ENCODE measurements at places on chromosomes 1 and 21. TPM values are rescaled to one million over a fixed set of nuclear protein-coding genes. Genes with fewer than 3 reads are reported as not detected.
A peak's percentile ranks its signal among the peaks of the same experiment; 100 is the strongest.

The ZNF644 gene
- 33.3 TPM for total RNA-seq

DNA sequence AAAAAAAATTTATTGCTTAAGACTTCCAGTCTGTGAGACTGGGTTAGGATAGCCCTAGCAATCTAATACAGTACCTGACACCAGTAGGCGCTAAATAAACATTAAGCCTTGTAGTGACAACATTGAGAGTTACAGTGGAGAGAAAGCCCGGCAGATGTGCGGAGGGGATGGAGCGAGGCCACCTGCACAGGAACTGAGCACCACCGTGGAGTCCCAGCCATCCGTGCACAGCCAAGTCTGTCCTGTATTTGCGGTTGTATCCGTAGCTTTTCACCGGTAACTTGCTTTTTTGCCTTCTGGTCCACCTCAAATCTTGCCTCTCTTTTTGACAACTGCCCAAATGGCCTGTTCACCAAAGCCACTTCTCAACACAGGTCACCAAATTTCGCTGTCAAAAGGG, 260.1 kb downstream of the GPATCH2 start:
- H3K4me1 ChIP-seq, result no peaks in the 10 kb centered on the region
- no peak for DNase-seq
- H3K27ac ChIP-seq, result no peak overlapping the region
- H3K27me3 ChIP-seq, result no peaks in the 10 kb centered on the region
- H3K36me3 ChIP-seq, result no peaks in the 10 kb centered on the region

DNA sequence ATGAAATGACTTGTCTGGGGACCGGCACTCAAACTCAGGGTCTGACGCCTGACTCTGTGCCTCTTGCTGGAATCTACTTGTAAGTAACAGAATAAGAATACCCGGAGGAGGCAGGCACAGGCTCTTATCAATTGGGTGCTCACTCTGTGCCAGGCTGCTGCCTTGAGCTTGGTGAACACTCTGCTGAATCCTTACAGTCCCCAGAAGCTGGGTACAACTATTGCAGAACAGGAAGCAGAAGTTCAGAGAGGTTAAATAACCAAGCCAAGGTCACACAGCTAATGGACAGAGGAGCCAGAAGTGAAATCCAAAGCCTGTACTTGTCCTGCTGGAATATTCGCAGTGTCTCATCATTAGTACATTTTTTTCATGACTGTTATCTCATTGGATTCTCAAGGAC, 86.0 kb downstream of the EPHB2 start:
- H3K4me3 ChIP-seq, result no peak overlapping the region
- peaks cover under 1% of the 10 kb centered on the region for H3K27me3 ChIP-seq
- peaks cover 16% of the 10 kb centered on the region for H3K4me1 ChIP-seq
- no peak overlapping the region for H3K27ac ChIP-seq
- no peaks in the 10 kb centered on the region for H3K36me3 ChIP-seq

DNA sequence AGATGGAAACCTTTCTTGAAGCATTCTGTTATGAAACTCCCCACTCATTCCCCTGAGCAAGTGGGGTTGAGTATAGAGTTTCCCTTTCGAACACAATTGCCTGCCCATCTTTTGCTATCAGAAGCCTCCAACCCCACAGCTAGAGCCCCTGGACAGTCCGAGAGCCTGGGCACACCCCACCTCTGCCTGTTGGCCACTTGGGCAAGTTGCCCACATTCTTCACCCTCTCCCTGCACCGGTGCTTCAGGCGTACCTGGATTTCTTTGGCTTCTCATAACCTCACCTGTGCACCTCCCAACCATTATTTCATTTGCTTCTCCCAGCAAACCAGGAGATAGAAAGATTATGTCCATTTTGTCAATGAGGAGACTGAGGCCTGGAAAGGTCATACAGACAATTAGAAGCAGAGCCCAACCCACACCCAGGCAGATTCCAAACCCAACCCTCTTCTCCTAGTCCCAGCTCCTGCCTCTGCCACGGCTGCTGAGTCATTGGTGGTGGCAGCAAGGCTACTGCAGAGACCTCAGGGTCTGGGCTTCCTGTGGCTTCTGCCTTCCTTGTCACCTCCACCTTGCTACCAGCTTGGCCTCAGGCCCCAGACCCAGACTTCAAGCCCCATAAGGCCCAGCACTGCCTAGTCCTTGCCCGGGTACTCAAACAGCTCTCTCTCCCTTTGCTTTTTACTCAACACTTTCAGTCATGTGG, 118.7 kb upstream of the ZBTB40 start:
- H3K36me3 ChIP-seq, result no peaks in the 10 kb centered on the region
- H3K27me3 ChIP-seq, result peaks cover 16% of the 10 kb centered on the region
- H3K4me1 ChIP-seq, result no peaks in the 10 kb centered on the region
- H3K4me3 ChIP-seq, result no peak overlapping the region

DNA sequence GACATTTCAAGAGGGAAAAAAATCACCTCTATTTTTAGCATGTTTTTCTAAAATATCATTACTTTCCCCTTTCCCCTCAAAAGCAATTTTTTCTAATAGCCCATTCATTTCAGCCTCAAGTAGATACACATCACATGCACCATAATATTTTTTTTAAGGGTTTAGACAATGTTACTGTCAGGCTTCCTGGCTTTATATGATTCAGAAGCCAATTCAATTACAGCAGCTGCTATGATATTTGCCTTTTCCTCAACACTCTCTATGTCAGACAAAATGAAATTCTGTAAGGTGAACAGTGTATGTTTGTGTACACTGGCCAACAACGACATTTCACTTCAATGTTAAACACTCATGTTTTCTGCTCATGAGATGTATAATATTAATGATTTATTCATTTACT, 46.5 kb downstream of the OMA1 start:
- no peaks in the 10 kb centered on the region for H3K4me1 ChIP-seq
- no peaks in the 10 kb centered on the region for H3K27me3 ChIP-seq
- DNase-seq, result no peak
- peaks cover 42% of the 10 kb centered on the region for H3K36me3 ChIP-seq
- H3K4me3 ChIP-seq, result no peak overlapping the region

DNA sequence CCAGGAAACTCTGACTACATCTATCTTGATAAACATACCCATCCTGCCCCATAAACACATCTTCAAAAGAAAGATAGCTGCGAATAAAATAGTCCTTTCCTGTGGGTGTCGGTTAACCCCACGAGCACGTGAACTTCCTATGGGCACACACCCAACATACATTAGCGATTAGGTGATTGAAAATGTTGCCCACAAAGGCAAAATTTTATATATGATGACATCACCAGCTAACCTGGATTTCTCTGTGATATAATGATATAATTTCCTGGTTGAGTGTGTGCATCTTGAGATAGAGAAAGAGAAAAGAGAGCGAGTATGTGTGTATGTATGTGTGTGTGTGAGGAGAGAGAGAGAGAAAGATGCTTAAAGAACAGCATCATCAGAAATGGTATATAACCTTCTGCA, 296.1 kb downstream of the PTPRC start:
- peaks cover 33% of the 10 kb centered on the region for H3K4me1 ChIP-seq
- H3K27me3 ChIP-seq, result no peaks in the 10 kb centered on the region
- peak overlapping the region; percentile 68 for H3K27ac ChIP-seq

The LRRN2 gene
- 4.1 TPM for total RNA-seq

- H3K27me3 ChIP-seq, result no peaks in the 10 kb centered on the region
- H3K4me3 ChIP-seq, result no peak overlapping the region
- peaks cover 90% of the 10 kb centered on the region for H3K36me3 ChIP-seq
Measured at GRCh38 chr1:158087320-158087927, 93.3 kb upstream of the CD1D start.

DNA sequence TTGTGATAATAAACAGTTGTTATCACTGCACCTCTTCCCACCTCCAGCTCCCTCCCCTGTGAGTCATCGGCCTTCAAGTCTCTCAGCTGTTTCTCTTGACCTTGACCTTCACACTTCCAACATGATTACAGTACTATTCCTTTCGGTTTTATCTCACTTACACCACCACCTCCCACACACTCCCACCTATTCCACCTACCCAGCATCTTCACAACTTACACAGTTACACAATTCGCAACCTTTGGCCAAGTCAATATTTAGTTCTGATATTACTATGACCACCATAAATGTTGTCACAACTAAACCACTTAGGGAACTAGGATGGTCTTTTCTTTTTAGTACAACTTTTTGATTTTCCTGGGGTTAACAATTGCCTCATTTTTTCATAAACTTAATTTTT, 60.2 kb downstream of the RIPK4 start:
- peak overlapping the region; percentile 51 for H3K27ac ChIP-seq
- H3K4me3 ChIP-seq, result no peak overlapping the region
- H3K36me3 ChIP-seq, result no peaks in the 10 kb centered on the region
- peaks cover 23% of the 10 kb centered on the region for H3K4me1 ChIP-seq
- H3K27me3 ChIP-seq, result peaks cover 24% of the 10 kb centered on the region

GRCh38 chr1:100404821-100405220, 52.5 kb downstream of the CDC14A start:
- peaks cover 11% of the 10 kb centered on the region for H3K4me1 ChIP-seq
- H3K36me3 ChIP-seq, result no peaks in the 10 kb centered on the region
- H3K27ac ChIP-seq, result no peak overlapping the region

- no peaks in the 10 kb centered on the region for H3K36me3 ChIP-seq
- no peak overlapping the region for H3K4me3 ChIP-seq
- no peaks in the 10 kb centered on the region for H3K4me1 ChIP-seq
Measured at GRCh38 chr1:231376101-231376500, 38.0 kb downstream of the SPRTN start.

The CADM3 gene
- total RNA-seq, result 7.5 TPM

The IPO9 gene
- 10.7 TPM for total RNA-seq

The LCE2A gene
- not detected for total RNA-seq

DNA sequence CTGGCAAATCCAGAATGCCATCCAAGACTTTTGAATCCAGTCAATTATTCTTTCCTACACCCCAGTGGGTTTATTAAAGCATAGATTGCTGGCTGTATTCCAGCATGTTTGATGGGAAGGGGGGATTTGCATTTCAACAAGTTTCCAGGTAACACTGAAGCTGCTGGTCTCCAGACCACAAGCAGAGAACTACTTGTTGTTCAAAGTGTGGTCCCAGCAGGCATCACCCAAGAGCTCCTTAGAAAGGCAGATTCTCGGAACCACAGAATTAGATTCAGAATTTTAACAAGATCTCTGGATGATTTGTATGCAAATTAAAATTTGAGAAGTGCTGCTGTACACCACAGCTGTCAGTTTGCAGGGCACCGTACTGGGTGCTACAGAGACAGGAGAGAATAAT, 216.3 kb upstream of the FAM78B start:
- H3K4me3 ChIP-seq, result no peak overlapping the region
- H3K27ac ChIP-seq, result no peak overlapping the region
- no peaks in the 10 kb centered on the region for H3K4me1 ChIP-seq

DNA sequence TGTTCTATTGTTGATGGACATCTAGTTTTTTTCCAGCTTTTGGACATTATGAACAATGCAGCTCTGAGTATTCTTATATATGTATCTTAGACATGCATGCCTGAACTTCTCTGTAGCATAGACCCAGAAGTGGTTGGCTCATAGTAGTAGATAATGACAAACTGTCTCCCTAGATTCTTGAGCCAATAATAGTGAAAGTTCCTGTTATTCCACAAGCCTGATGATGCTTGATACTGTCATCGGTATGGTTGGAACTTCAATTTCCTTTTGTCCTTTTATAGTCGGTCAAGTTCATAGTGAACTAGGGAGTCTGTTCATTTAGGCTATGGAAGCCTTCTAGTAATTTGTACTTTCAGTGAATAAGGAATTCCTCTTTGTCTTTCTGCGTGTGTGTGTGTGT, 56.8 kb downstream of the MTR start:
- no peak overlapping the region for H3K4me3 ChIP-seq
- no peak for DNase-seq
- H3K36me3 ChIP-seq, result peaks cover 92% of the 10 kb centered on the region
- no peaks in the 10 kb centered on the region for H3K27me3 ChIP-seq
- no peaks in the 10 kb centered on the region for H3K4me1 ChIP-seq
- H3K27ac ChIP-seq, result no peak overlapping the region

The FMO3 gene
- 1.8 TPM for total RNA-seq

The SLAMF9 gene
- total RNA-seq, result not detected

DNA sequence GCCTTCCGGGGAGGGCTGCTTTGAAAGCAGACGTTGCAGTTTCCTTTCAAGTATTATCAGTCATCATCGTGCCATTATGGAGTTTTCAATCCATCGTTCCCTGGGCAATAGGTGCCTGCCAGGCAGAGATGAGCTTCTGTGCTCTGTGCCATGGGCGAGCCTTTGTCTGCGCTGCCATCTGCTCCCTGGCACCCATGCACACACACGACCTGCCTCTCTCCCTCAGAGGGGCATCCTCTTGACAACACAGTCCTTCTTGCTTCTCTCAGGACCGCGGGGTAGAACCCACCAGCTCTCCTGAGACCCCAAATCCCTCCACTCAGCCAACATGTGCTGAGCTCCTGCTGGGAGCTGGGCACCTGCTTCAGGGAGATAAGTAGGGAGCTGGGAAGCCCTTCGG, 149.3 kb downstream of the HMGB4 start:
- no peak for DNase-seq
- no peaks in the 10 kb centered on the region for H3K4me1 ChIP-seq
- H3K4me3 ChIP-seq, result no peak overlapping the region
- H3K27me3 ChIP-seq, result no peaks in the 10 kb centered on the region
- no peak overlapping the region for H3K27ac ChIP-seq
- no peaks in the 10 kb centered on the region for H3K36me3 ChIP-seq

DNA sequence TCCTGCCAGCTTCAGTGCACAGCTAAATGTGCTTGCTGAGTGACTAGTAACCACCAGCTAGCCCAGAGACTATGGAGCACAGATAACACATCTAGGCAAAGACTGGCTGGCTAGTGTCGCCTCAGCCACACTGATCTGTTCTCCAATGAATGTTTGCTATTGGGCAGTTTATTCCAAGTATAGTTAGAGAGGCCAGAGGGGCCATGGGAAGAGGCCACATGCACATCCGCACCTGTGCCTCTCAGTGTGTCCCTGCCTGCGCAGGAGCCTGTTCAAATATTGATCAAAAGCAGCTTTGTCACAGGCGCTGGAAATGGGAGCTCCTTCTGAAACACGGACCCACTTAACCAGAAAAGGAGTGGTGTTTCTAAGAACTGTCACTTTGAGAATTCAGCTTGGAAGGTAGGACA, 51.3 kb upstream of the ATP1A1 start:
- H3K27me3 ChIP-seq, result no peaks in the 10 kb centered on the region
- H3K27ac ChIP-seq, result peak overlapping the region; percentile 16
- peaks cover 49% of the 10 kb centered on the region for H3K4me1 ChIP-seq
- no peak overlapping the region for H3K4me3 ChIP-seq
- no peaks in the 10 kb centered on the region for H3K36me3 ChIP-seq

DNA sequence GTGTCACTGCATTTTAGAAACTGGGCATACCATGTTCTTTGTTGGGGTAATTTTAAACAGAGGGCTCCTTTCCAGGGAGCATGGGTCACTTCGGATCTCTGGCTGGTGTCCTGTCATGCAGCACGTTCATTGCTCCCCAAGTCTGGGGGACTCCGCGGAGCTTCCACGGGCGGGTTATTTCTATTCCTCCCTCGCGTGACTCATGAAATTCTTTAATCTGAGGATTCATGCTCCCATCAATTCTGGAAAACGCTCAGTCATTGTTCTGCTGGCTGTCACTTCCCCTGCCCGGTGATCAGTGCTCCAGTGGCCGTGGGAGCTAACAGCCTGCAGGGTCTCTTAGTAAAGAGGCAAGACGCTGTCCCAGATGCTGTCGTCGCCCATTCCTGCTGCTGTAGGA, 28.1 kb downstream of the CFAP74 start:
- H3K4me1 ChIP-seq, result no peaks in the 10 kb centered on the region
- H3K4me3 ChIP-seq, result no peak overlapping the region

Measured in stomach (tissue), 19 donors.